ENCODE measurements at places on chromosomes 5 and 9.

- no peak for DNase-seq
Measured at GRCh38 chr9:126703866-126704156, 90.1 kb downstream of the LMX1B start.

DNA sequence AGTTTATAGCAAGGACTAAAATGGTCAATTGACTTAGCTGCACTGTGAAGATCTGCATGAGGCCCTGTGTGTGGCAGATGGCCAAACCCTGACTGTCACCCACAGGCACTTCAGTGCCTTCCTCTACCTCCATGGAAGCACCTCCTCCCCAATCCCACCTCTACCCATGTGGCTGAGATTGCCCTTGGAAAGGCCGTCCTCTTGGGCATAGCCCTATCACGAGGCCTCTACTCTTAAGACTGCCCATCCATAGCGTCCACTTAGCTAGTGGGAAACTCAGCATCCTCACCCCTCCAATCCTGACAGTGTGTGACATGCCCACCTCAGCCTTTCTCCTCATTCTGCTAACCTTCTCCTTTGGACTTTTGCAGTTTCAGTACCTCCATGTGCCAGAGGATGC, 510.2 kb downstream of the BNC2 start:
- DNase-seq: no peak

GRCh38 chr9:128084746-128085145, 16.7 kb downstream of the SLC25A25 start:
- DNase-seq: no peak

GRCh38 chr9:88889386-88889785, 101.9 kb upstream of the S1PR3 start:
- no peak for DNase-seq

DNA sequence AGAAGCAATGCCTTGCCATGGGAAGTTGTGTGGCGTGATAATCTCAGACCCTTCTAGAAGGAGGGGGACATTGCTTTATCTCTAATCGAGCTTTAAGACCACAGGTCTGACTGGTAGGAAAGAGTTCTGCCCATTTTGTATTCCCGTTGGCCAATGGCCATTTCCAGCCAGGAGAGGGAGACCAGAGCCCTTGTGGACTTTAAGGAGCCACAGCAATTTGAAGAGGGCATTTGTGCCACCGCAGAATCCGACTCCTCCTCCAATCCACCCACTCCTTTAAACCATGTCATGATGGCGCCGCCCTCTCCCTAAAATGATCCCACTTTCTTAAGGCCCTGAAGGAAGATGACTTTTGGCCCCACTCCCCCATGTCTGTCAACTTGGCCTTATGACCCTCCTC, 560.5 kb upstream of the ADAMTS16 start:
- no peak for DNase-seq

GRCh38 chr5:160324886-160325285, 12.5 kb upstream of the CCNJL start:
- DNase-seq: no peak

GRCh38 chr9:89880161-89880560, 275.3 kb downstream of the GADD45G start:
- no peak for DNase-seq

All from stimulated activated CD8-positive, alpha-beta memory T cell treated with anti-CD3 and anti-CD28 coated beads, Interleukin-15, amount 100 ng/mL, for 4 hours (primary cell).